ENCODE measurements at places on chromosomes 7 and 10. TPM values are rescaled to one million over a fixed set of nuclear protein-coding genes. Genes with fewer than 3 reads are reported as not detected.

Gene OPN1SW
- total RNA-seq: not detected

Gene SLC26A3
- not detected for total RNA-seq

Gene ITPRID1
- total RNA-seq: not detected

Gene TMEM270
- not detected for total RNA-seq

Gene CLEC2L
- total RNA-seq: not detected

Gene ZNF316
- total RNA-seq: 13.8 TPM

Gene DYDC2
- not detected for total RNA-seq

Gene MYL10
- total RNA-seq: not detected

Gene CREB5
- 1.00 TPM for total RNA-seq

Gene DDX21
- 104 TPM for total RNA-seq

Gene PRKG1
- not detected for total RNA-seq

Gene C10orf67
- total RNA-seq: not detected

Gene VAX1
- total RNA-seq: not detected

Gene STEAP1B
- 1.6 TPM for total RNA-seq

Gene HOXA3
- 1.8 TPM for total RNA-seq

Gene STEAP4
- not detected for total RNA-seq

Gene NPFFR1
- not detected for total RNA-seq

Gene CPED1
- total RNA-seq: 64.8 TPM

Gene HNRNPF
- 237 TPM for total RNA-seq

Gene NEUROD6
- not detected for total RNA-seq

Gene ETV1
- total RNA-seq: 4.7 TPM

Gene PIK3CG
- total RNA-seq: 1.2 TPM

Gene NDUFA5
- 57.9 TPM for total RNA-seq

Gene SLC13A4
- not detected for total RNA-seq

Gene CRPPA
- total RNA-seq: 4.4 TPM

Gene LIPJ
- not detected for total RNA-seq

Gene PRTFDC1
- 48.6 TPM for total RNA-seq

Gene NUTM2D
- 1.4 TPM for total RNA-seq

Gene DPYSL4
- total RNA-seq: 1.3 TPM

Gene NEURL1
- total RNA-seq: not detected

Gene SFRP4
- total RNA-seq: not detected

Gene PITX3
- not detected for total RNA-seq

Gene CPA2
- not detected for total RNA-seq

Gene NCF1
- not detected for total RNA-seq

Gene OR6V1
- not detected for total RNA-seq

Gene H2BK1
- total RNA-seq: not detected

Gene TFEC
- not detected for total RNA-seq

Gene FFAR4
- not detected for total RNA-seq

Gene LRRC17
- total RNA-seq: 8.3 TPM
